ENCODE measurements at places on chromosomes 13 and 19.

GRCh38 chr13:107713314-107713713, 502.0 kb downstream of the LIG4 start:
- peak; percentile 35 for DNase-seq

GRCh38 chr13:36553491-36553890, 120.3 kb upstream of the SERTM1 start:
- DNase-seq = no peak

GRCh38 chr13:20823071-20823470, 49.3 kb upstream of the EEF1AKMT1 start:
- no peak for DNase-seq

- no peak for DNase-seq
These were observed 6.7 kb upstream of the PLIN4 start for GRCh38 chr19:4524808-4525562.

- no peak for DNase-seq
These were observed 11.4 kb upstream of the IGFL1 start for GRCh38 chr19:46218160-46218559.

DNA sequence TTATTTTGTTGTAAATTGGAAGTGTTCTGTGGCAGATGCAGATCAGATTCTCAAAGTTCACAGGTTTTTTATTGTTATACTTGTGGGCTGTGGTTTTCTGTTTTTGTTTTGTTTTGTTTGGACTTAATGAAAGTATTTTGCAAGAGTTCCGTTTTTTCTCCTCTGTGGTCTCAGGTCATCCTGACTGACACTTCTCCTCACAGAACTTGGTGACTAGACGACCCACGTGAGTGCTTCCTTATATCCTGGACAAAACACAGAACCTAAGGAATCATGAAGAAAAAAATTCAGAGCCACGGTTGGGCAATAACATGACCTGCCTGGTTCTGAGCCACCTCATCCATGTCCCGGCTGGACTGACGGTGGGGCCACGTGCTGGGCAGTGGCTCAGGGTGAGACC, 2.5 kb upstream of the RFPL4AL1 start:
- DNase-seq = no peak

DNA sequence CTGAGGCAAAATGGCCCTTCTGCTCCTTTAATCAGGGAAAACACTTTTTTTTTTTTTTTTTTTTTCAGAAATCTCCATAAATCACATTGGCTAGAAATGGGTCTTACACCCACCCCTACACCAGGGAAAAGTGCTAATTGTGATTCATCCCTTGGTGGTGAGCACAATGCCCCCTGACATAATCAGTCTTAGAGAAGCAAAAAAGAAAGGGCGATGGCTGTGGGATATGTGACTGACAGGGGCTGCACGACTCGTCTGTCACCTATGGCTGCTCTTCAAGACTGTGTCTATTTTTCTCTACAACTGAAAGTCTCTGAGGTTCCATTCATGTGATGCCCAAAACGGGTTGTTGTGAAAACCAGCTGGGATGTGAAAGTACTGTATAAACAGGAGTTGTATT, 3.6 kb upstream of the GPC6 start:
- DNase-seq = no peak

DNA sequence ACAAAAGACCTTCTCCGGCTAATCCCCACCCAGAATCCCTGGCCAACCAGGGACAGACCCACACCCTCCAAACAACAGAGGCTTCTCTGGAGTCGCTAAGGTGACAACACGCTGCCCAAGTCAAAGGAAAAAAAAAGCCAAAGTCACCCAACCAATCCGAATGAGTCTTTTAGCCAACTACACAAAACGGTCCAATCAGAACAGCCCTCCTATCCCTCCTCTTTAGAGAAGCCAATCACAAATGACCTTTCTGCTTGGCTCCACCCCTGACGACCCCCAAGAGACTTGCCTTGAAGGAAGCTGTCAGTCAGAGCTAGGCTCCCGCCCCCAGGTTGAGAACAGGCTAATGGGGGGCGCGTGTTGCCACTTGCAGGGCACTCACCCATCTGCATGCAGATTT, 6.6 kb upstream of the FBXW9 start:
- DNase-seq = no peak

DNA sequence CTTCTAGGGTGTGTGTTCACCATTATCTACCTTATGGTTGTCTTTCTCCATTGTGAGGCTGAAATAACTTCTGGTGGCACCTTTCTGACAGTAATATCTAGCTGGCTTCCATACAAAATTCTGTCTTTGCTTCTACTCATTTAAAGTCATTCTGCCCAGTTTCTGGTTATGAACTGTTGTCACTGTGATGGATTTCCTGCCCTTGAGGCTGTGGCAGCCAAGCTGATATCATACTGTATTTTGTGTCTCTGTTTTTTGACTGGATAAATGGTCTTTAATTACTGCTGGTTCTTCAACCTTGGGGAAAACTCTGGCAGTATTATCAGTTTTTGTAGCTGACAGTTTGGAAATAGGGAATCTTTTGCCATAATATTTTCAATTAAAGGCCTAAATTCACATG, 233.4 kb downstream of the GPC6 start:
- DNase-seq = no peak

DNA sequence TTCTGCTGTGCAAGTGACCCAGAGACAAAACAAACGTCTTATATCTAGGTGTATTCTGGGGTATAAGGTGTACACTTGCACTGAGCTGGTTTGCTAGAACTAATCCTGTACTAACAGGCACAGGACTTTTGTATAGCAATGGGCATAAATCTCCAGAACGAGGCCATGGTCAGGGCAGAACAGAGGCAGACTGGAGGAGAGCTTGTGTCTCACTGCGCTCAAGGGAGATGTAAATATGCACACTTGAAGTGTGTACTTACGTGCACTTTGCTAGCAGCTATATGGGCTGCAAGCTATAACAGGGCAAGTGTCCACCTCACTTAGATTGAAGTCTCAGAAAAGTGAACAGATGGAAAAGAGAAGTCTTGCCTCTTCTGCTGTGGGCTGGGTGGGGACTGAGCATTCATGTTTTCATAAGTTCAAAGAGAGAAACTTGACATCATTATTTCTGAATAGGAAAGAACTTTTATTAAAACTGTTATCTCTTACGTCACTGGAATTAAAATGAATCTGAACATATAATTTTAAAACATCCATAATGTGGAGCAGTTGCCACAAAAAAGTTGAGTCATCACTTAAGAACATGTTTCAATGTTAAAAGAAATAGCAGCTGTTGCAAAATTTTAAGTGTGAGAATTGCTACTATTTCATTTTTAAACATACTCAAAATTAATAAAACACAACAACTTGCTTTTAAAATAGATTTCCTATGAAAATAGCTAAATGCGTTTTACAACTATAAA, 888.3 kb downstream of the PCDH9 start:
- no peak for DNase-seq

- DNase-seq = no peak
These were observed 28.4 kb downstream of the ZNF844 start for GRCh38 chr19:12092956-12093355.

DNA sequence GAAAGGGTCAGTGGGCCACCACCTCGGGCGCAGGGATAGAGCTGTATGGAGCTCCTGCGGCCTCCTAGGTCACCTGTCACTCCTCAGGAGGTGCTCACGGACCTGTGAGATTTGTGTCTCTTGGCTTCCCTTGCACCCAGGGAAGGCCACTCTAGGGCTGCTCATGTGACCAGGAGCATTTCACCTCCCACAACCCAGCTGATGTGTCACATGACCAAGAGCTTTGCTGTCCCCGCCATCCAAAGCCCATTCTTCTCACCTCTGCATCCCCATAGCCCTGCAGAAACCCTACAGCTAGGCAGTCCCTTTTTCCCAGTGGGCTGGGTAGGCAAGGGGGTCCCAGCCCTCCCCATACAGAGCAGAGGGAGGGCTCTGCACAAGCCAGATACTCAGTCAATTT, 51.2 kb downstream of the TSHZ3 start:
- DNase-seq = no peak

DNA sequence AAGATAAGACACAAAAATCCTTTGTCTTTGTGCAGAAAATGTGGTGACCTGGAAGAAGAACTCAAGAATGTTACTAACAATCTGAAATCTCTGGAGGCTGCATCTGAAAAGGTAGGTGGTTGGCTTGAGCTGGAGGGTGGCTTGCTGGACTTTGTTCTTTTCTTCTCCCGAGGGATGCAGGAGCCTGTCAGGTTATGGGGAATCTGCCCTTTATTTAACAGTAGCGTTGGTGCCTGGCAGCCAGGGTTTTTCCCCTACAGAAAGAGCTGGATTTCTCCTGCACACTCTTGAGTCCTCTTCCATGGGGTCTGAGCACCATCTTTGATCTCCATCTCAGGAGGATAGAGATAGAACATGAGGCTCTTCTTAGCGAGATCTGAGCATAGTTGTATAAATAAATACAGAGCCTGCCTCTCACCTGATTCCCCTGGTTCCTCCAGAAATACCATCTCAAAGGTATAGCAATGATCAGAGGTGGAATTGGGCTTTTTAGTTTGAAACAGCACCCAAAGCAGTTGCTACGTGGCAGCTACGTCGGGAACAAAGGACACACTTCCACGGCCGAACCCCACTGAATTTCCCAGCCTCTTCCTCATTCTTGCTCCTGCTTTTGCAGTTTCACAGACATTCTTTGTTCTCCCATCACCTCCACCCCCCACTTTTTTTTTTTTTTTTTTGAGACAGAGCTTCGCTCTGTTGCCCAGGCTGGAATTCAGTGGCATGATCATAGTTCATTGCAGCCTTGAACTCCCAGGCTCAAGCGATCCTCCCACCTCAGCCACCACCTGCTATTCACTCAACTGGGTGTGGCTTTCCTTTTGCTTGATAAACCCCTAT, 12.9 kb downstream of the TPM4 start:
- DNase-seq = no peak

DNA sequence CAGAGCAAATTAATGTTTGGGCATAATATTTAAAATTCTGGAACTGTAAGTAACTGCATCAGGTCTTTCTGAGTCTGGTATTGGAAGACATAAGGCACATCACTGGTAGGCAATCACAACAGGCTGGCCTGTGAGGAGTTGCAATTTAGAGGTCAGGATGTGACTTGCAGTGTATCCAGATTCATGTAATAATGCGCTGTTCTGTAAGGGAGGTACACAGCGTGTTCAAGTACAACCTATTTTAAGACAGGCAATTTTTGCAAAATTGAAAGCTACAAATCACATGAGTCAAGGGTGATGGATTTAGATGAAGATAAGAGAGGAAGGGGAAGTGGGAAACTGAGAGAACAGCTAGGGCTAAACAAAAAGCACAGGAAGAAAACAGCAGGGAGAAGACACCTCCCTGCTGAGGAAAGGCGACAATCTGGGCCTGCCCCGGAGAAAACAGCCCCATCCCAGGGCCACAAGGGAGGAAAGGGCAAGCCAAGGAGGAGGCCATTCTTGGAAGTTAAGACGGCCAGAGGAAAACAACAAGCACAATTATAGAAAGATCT, 138.1 kb downstream of the LACC1 start:
- DNase-seq = no peak

GRCh38 chr19:46202872-46203860, 26.4 kb upstream of the IGFL1 start:
- no peak for DNase-seq

DNA sequence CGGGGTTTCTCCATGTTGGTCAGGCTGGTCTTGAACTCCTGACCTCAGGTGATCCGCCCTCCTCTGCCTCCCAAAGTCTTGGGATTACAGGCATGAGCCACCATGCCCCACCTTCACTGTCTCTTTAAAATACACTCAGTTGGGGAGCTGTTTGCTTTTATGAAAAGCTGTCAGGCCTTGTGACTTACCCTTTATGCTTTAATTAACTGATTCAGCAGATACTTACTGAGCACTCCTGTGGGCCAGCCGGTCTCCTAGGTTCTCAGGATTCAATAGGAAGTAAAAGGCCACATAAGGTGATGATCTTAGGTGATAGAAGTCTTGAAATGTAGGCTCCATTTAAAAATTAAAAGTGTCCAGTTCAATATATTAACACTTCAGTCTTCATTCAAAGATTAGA, 7.5 kb downstream of the UBAC2 start:
- DNase-seq = no peak

DNA sequence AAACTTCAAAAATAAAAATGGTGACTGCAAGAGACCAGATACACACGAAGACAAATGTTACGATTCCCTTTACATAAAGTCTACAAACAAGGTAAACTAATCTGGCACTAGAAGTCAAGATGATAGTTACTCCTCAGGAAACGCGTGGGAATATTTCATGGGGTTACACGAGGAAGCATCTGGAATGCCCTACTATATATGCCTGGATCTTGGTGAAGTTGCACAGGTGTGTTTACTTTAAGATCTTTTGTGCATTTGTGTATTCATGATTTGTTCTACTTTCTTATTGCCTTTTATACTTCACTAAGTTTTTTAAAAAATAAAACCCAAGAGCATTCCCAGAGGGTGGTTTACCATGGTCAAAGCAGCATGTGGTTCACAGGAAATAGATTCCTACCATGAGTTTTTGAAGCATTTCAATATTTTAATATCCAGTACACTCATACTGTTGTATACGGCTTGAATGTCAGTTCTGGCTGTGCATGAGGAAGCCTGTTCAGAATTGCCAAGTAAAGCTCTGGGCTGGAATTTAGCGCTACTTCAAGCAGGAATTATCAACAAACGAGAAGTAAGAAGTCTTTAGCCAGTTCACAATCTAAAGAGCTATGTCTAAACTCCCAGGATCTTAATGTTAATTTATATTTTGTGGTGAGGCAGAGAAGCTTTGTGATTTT, 239.8 kb upstream of the KLHL1 start:
- DNase-seq = no peak

DNA sequence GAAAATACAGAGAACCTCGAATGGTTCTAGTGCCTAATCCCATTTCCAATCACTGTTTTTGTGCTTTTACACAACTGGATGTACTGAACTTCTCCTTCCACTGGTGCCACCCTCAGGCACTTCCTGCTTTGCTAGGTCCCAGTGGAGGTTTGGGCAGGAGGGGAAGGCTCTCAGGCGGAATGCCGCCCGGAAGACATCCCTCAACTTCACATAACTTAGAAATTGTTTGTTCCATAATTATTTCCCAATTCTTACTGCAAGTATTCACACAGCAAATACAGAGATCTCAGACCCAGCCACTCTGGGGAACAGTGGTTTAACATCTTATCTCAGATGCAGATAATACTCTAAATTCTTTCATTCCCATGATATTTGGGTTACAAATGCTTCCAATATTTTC, 195.7 kb upstream of the IPO5 start:
- DNase-seq = no peak

DNA sequence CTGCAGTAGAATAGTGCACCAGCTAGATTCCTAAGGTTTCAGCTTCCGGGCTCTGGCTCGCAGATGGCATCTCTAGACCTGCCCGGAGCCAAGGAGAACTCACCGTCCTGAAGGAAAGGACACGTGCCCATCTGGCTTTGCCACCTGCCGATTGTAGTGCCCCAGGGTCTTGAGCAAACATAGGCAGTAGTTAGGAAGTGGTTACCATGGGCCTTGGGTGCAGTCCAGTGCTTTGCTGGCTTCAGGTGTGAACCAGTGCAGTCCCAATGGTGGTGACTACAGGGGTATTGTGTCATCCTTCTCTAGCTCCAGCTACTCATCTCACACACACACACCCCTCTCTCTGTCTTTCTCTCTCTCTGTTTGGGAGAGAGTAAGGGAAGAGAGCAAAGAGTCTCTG, 61.4 kb upstream of the TEX29 start:
- DNase-seq = no peak

GRCh38 chr13:43544011-43544410, 242.8 kb downstream of the ENOX1 start:
- no peak for DNase-seq
